ENCODE measurements at places on chromosomes 4 and X.

GRCh38 chrX:17547658-17548057 lies 172.7 kb downstream of the NHS start:
- no peak for DNase-seq

GRCh38 chrX:5163663-5164062 lies 1065.0 kb downstream of the NLGN4X start:
- DNase-seq = no peak

GRCh38 chr4:144861471-144861870 lies 215.5 kb downstream of the HHIP start:
- no peak for DNase-seq

- no peak for DNase-seq
These were observed 237.5 kb upstream of the ATP6AP2 start for GRCh38 chrX:40343319-40343718.

DNA sequence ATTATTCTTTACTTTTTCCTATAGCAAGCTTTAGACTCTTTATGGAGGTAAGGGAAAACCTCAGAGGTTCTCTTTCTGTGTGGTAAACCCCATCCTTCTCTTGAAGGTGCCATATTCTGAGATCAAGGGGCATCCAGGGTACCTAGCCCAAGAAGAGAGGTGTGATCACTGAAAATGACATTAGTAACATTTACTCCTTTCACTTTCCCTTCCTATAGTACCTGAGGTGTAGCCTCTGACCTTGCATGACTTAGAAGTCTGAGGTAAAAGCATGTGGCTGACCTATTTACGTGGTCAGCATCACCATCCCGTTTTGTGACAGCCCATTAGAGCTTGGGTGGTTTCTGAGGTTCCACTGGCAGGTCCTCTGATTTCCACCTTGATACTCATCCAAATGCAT lies 25.7 kb downstream of the SGMS2 start:
- DNase-seq = no peak

- no peak for DNase-seq
These were observed 71.3 kb upstream of the LDB2 start for GRCh38 chr4:16969696-16970135.

DNA sequence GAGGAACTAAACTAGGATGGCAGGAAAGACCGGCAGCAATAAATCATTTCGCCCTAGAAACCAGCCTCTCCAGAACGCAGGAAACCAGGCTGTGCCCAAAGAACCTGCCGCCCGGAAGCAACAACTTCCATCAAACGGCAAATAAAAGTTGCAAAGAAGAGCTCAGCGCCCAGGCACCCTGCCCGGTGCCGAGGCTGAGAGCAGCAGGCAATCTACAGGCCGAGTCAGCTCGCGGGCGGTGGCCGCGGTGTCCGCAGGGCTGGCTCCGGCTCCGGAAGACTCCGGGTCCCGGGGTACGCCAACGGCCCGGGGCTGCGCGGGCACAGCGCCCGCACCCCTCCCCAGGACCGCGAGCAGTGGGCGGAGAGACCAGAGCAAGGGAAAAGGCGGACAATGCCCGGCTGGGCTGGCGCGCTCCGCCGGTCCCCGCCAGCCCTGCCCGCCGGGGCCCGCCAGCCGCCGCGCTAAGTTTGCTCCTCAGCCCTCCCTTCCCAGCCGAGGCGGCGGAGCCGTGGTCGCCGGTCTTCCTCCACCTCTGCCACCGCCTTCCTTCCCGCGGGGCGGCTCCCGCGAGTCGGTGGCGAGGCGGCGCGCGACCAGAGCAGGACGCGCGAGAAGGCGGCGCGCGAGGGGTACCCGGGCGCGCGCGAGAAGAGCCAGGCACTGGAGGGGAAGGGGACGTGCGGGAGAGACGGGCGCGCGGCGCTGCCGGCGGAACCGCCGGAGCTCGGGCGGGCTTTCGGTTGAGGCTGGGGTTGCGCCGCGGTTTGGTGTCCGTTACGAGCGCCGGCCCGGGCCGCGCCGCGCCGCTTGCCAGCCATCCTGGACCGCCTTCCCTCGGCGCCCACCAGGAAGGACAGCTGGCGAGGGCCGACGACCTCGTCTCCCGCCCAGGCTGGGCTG lies 733 bp downstream of the FRYL start:
- peak; percentile 76 for DNase-seq

GRCh38 chr4:69141320-69141719 lies 45.0 kb downstream of the UGT2B7 start:
- no peak for DNase-seq

- peak; percentile 25 for DNase-seq
These were observed 35.9 kb upstream of the GRPEL1 start for GRCh38 chr4:7103607-7104365.

DNA sequence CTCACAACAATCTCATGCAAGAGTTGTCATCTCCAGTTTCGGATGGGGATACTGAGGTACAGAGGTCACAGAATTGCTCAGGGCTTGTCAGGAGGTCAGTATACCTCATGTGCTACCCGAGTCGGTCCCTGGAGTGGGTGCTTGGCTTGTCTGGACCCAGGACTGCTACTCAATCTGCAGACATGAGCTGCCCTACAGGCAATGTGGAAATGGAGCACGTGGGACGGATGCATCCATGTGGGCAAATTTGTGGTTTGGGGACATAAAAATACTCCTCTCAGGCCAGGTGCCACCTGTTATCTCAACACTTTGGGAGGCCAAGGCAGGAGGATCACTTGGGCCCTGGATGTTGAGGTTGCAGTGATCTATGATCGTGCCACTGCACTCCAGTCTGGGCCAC lies 15.8 kb downstream of the USP11 start:
- DNase-seq = no peak
